ENCODE measurements at places on chromosomes 11 and 22.

DNA sequence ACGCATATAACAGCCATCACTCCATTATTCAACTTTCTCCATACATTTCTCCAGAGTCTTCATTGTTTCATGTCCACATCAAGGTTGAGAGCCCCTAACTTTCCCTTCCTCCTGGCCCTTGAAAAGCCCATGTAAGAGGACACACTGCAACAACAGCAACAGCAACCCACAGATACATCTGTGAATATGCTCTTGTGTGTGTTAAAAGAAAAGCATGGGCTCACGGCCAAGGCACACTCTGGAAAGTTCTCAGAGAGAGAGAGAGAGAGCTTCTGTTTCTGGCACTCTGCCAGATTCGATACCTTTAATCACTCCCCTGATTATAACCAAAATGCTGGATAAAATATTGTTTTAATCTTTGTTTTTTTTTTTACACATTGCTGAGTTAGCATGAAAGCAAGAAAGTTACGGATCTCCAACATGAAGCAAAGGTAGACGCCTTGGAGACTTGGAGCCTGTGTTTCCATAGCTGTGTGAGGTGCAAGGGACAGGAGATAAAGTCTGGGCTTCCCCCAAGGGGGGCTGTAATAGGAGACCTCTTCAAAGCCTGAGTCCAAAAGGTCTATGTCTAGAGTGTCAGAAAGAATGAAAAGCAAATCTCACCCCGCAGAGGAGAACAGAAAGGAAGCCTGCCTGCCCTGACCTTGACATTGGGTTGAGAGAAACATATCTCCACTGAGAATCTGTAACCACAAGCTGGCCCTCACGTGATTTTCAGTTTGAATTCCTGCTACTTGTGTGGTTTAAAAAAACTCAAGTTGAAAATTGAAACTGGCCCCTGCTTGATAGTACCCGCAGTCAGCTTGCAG, 33.7 kb upstream of the MPPED1 start:
- DNase-seq, result no peak

GRCh38 chr11:22510741-22511140, 114.9 kb downstream of the FANCF start:
- DNase-seq, result no peak

- DNase-seq, result no peak
Measured at GRCh38 chr22:30186041-30186440, 60.5 kb downstream of the LIF start.

- no peak for DNase-seq
Measured at GRCh38 chr11:8267280-8267679, 3.6 kb upstream of the LMO1 start.

DNA sequence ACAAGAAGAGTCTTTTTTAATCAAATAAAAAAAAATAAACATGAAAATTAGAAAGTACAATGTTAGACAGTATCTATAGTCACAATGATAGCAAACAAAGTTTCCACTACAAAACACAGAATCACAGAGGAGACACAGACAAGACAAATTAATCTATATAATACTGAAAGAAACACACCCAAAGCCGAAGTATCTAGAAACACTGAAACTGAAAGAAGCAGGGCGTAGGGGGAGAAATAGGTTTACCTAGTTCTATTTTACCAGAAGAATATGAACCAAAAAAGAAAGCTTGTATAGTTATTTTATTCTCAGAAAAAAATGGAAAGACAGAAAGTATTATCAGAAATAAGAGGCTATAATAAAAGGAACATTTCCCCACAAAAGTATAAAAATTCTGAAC, 27.1 kb upstream of the NUP50 start:
- DNase-seq, result no peak

- DNase-seq, result no peak
Measured at GRCh38 chr11:128920666-128921065, 22.0 kb downstream of the TP53AIP1 start.

- no peak for DNase-seq
Measured at GRCh38 chr22:36258701-36259614, 6.0 kb downstream of the APOL1 start.

GRCh38 chr11:83564870-83565269, 278.7 kb upstream of the CCDC90B start:
- DNase-seq, result no peak

- no peak for DNase-seq
Measured at GRCh38 chr11:130706572-130706971, 209.7 kb downstream of the SNX19 start.

- DNase-seq, result no peak
Measured at GRCh38 chr22:24407278-24407665, 20.1 kb upstream of the ADORA2A start.

GRCh38 chr11:105168457-105168856, 28.9 kb upstream of the CARD18 start:
- DNase-seq, result no peak

All from HFF-Myc (cell line).